IPS DF 19.7 (cell line): ENCODE measurements at places on chromosomes 7 and 10.

DNA sequence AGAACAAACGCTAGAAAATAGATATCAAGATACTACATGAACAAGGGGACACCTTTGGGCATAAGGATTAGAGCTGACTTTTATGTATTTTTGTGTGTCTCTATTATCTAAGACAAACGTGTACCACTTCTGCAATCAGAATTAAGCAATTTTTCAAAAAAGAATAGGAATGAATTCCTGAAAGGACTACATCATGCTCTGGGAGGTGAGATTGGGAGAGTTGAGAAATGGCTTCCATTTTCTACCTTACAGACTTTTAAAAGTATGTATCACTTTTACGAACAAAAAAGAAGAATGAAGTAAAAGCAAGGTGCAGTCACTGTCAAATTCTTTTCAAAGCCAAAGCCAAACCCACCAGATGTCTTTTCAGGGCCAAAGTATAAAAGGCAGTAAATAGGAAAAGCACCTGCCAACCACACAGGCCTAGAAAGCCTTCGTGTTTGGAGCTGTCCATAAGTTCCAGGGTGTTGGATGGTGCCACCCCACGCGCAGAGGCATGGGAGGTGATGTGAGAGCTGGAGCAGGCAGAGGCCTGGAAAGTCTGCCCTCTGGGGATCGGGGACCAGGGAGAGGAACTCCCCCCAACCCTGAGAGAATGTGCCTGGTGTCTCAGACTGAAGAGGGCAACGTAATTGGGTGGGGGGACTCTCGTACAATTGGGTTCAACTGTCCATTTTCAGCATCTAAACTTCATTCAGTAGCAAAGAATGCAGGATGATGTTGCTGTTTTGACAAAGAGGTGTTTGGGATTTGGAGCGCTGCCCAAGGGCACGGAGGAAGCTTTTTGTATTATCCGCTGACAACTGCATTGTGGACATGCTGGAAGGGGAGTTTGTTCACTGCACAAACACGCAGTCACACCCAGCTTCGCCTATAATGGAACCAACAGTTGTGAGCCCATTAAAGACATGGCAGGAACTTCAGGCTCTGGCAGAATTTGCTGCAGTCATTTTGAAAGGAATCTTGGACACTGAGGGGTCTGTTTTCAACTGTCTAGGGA is 17.6 kb upstream of the CTBP2 start:
- DNase-seq, result no peak

- no peak for DNase-seq
Measured at GRCh38 chr10:3636356-3637181, 148.4 kb downstream of the KLF6 start.

- no peak for DNase-seq
Measured at GRCh38 chr10:3785851-3786271, 852 bp upstream of the KLF6 start.

- no peak for DNase-seq
Measured at GRCh38 chr7:51126324-51126723, 190.3 kb downstream of the COBL start.

GRCh38 chr10:88152728-88153133 is 289.3 kb downstream of the PTEN start:
- DNase-seq, result no peak

GRCh38 chr10:118096022-118096421 is 49.3 kb upstream of the RAB11FIP2 start:
- no peak for DNase-seq

- DNase-seq, result no peak
Measured at GRCh38 chr7:8277394-8277982, 15.5 kb upstream of the ICA1 start.

GRCh38 chr7:79741684-79742083 is 288.2 kb upstream of the MAGI2 start:
- DNase-seq, result no peak

DNA sequence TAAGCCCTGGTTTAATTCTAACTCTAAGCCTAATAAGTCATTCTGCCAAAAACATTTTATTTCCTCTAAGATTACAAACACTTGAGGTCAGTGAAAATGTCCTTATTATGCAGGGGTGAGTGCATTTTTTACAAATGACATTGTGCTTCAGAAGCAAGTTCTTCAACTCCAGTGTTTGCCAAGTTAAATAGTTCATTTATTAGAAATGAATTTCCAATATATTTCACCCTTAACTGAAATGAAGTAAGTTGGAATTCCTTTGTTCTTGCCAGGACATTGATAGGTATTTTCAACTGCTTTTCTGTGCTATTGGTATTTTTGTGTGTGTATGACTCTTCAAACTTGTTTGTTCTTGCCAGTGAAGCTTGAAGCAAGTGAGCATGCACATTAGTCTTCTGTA is 89.5 kb upstream of the CCDC6 start:
- DNase-seq, result no peak
